ENCODE measurements at places on chromosomes 2 and 18.

GRCh38 chr2:36562973-36563532, 34.9 kb downstream of the FEZ2 start:
- peak; percentile 78 for DNase-seq

DNA sequence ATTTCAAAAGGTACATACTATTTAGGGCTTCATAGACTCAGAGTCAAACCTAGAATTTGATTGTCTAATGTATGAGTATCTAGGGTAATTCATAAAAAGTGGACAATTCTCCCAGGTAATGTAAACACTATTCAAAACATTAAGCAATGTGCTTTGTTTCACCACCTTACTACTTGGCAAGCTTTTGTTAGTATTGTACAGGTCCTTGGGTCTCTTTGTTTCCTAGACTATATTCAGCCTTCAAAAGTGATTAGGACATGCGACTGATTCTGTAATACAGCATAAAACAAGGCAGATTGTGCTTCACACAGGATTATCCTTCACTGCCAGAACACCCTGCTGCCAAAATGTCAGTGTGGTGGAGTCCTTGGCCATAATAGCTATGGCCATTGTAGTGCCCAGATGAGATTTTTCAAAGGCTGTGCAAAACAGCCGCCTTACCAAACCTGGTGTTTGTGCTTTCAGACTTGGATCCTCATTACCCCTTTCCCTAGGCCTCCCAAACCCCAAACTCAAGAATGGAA, 90.1 kb upstream of the CAVIN2 start:
- no peak for DNase-seq

- DNase-seq: peak; percentile 91
Observed at GRCh38 chr2:237459741-237460174, 27.3 kb upstream of the MLPH start.

- no peak for DNase-seq
Observed at GRCh38 chr18:79875531-79875919, 75.9 kb downstream of the SLC66A2 start.

- DNase-seq: no peak
Observed at GRCh38 chr18:56238576-56238975, 399.8 kb downstream of the TXNL1 start.

- no peak for DNase-seq
Observed at GRCh38 chr2:71878626-71879508, 268.8 kb downstream of the CYP26B1 start.

- no peak for DNase-seq
Observed at GRCh38 chr2:186399082-186399644, 86.9 kb upstream of the ZC3H15 start.

GRCh38 chr18:5948781-5949180, 53.5 kb upstream of the TMEM200C start:
- DNase-seq: no peak

DNA sequence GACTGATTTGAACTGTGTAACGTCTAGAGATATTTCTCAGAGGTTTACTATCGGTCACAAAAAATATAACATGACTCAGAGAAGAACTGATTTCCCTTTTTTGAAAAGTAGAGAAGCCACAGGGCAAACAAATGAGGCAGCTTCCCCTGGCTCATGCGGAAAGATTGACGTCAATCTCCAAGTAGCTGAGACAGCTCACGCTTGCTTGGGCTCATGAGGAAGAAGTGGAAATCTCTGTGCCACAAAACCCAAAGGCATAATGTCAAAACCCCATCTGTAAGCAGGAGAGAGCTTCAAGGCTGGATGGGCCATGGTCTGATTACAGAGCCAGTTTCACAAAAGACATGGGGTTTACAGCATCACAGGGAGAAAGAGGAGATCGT, 188.1 kb downstream of the ARL4C start:
- DNase-seq: peak; percentile 61

- peak; percentile 53 for DNase-seq
Observed at GRCh38 chr2:136248242-136248641, 130.3 kb upstream of the CXCR4 start.

DNA sequence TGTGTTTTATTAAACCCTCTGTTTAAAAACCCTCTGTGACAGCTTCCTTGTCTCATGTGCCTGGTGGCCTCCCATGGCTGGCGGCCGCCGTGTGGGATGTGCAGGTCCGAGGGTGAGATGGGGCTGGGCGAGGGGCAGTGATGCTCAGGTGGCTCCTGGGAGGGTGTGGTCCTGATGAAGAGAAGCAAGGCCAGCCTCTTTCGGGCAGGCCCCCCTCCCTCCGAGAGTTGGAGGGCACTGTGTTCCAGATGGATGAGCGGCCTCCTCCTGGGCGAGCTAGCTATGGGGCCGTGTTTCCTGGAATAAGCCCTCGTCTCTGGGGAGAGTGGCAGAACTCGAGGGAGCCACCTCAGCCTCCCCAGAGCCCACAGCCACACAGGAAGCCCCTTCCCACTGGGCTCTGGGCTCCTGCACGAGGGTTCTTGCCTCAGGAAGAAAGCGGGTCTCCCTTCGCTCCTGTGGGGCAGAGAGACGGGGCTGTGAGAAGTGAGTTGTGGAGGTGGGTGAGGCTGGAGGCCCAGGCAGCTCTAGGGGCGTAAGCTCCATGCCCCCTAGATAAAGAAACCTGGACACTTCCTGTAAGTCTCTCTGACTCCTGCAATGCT, 72.1 kb downstream of the ASB1 start:
- no peak for DNase-seq

- DNase-seq: no peak
Observed at GRCh38 chr2:9281145-9281544, 74.5 kb downstream of the ASAP2 start.

DNA sequence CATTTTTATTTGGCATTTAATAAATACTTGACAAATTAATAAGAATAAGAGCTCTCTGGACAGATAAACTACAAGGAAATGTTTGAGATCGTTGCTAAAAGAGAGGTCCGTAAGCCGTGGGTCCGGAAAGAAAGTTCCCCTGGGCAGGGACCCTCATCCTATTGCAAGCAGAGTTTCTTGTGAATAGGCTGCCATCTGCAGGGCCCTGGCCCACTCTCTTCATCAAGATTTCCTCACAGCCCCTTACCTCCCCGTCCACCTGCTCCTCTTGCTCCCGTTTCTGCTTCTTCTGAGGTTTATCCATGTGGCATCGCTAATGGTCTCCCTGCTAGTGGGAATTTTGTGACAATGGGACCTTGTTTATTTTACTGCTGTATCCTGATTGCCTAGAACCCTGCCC, 30.1 kb upstream of the MC5R start:
- DNase-seq: no peak

GRCh38 chr2:112813280-112813966, 23.2 kb downstream of the IL1B start:
- DNase-seq: no peak

DNA sequence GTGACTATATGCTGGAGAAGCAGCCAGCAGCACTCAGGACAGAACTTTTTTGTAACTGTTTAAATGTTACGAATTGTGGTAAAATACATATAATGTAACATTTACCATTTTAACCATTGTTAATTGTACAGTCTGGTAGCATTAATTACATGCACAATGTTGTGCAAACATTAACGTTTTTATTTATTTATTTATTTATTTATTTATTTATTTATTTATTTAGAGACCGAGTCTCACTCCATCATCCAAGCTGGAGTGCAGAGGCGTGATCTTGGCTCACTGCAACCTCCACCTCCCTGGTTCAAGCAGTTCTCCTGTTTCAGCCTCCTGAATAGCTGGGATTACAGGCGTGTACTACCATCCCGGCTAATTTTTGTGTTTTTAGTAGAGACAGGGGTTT, 88.7 kb upstream of the TEX51 start:
- DNase-seq: no peak

GRCh38 chr2:66889632-66889882, 454.6 kb downstream of the MEIS1 start:
- DNase-seq: no peak

- DNase-seq: no peak
Observed at GRCh38 chr2:207561386-207562080, 31.8 kb downstream of the CREB1 start.

- DNase-seq: no peak
Observed at GRCh38 chr2:74979844-74980243, 21.4 kb downstream of the POLE4 start.

GRCh38 chr18:79772108-79772864, 25.5 kb upstream of the KCNG2 start:
- no peak for DNase-seq

DNA sequence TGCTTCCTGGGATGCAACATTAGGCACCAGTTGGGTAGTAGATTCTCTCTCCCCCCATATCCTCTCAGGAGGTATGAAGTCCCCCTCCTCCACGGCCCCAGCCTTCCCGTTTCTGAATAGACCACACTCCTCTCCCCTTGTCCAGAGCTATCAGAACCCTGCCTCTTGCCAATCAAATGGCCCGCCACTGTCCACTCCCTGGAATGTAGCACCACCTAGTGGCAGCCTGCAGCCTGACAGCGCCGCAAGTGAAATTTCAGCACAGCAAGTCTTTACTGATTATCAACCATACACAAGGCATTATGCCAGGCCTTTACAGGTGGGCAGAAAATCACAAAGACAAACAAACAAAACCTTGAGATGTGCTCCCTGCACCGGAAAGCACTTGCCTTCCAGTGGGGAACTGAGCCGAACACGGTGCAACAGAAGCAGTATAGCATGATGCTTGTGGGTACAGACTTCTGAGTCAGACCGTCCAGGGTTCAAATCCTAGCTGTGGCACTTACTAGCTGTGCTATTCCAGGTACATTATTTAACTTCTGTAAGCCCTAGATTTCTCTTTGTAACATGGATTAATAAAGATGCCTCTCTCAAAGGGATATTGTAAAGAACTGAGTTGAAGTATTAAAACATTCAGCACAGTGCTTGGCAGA, 174.0 kb downstream of the SMAD2 start:
- peak; percentile 73 for DNase-seq

DNA sequence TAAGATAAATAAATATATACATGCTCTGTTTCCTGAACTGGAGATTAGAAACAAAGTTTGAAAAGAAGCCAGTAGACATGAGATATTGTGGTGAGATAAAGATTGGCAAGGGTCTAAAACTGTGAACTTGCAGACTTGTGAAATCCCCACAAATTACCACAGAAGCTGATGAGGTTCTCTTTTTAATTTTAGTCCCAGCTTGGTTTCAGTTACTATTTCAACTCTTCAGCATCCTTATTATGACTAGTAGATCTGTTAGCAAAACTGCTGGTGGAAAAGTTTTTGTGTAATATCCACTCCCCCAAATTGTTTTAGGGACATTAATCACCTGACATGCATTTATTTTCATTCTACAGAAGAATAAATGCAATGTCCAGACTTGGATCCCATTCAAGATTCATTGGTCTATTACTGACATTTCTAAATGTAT, 20.8 kb downstream of the RASGRP3 start:
- peak; percentile 70 for DNase-seq

- DNase-seq: no peak
Observed at GRCh38 chr2:239341840-239342239, 59.0 kb downstream of the HDAC4 start.

- no peak for DNase-seq
Observed at GRCh38 chr2:236321415-236321814, 57.2 kb upstream of the ASB18 start.

DNA sequence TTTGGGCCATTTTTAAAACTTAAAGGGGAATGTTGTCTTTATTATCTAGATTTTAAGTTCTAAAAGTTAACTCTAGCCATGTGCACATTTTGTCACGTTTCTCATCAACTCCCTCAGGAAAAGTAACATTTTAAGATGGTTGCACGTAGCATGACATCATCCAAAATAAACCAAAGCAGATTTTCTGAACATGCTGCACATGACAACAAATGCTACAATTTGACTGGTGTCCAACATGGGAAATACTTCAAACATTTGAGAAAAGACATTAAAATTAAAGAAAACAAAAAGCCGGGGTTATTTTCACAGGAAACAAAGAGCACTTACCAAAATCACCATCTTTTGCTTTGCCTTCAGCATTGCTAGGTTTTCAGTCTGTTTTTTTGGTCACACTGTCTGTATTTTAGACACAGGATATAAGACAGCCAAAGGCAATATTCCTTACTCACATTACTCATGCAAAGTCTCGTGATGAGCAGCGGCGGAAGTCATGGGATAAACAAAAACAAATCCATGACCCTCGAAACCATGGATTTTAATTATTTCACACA, 51.3 kb upstream of the RND3 start:
- DNase-seq: peak; percentile 75

DNA sequence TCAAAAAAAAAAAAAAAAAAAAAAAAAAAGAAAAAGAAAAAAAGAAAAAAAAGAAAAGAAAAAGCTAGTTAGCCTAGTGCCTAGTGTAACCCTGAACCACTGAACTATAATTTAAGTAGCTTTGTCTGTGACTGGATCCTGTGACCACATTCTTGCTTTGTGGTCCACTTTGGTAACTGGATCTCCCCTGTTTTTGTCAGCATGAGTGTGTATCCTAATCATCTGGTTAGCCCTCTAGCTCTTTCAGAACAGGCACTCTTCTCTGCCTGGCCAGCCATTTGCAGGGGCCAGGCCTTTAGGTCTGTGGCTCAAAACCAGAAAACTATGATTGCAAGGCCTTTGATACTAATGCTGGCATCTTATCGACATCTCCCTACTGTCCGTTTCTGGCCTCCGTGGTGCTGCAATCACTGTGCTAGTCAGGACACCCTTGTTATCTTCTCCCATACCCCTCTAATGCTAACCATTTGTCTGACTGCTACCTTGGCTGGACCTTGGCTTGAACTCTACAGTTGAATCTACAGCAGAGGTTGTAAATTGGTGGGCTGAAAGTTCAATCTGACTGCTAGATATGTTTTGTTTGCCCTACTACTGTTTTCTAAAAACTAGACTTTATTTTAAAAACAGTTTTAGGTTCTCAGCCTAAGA, 40.5 kb downstream of the RBKS start:
- DNase-seq: peak; percentile 26

DNA sequence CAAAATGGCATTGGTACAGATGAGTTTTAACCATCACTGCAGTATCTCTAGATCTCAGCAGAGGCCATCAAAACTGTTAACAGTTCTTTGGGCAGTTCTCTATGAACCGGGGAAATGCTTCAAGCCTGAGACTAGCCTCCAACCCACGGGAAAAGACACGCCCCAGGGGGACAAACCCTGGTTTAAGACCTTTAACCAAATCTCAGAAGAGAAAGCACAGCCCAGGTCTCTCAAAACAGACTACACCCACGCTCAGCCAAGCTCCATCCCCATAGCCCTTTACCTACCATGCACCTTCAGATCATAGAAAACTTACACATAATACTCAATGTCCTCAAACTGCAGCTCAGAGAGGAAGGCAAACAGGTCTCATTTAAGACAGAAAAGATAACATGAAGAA, 78.3 kb downstream of the TMEM163 start:
- no peak for DNase-seq
